ENCODE measurements at places on chromosomes 11 and 22. TPM values are rescaled to one million over a fixed set of nuclear protein-coding genes. Genes with fewer than 3 reads are reported as not detected.

Gene NDUFC2
- polyA plus RNA-seq, result 235 TPM

Gene PIK3IP1
- polyA plus RNA-seq, result 11.3 TPM

Gene ARHGAP20
- polyA plus RNA-seq, result 0.78 TPM

Gene GAL3ST1
- polyA plus RNA-seq, result 0.08 TPM

Measured in SK-N-SH (cell line).